ENCODE measurements at places on chromosomes 1 and 21. TPM values are rescaled to one million over a fixed set of nuclear protein-coding genes. Genes with fewer than 3 reads are reported as not detected.

- no peak for DNase-seq
Measured at GRCh38 chr1:47323599-47324031, 9.7 kb upstream of the STIL start.

The TGFB2 gene
- under 0.01 TPM for total RNA-seq

The SDF4 gene
- total RNA-seq = 67.1 TPM

DNA sequence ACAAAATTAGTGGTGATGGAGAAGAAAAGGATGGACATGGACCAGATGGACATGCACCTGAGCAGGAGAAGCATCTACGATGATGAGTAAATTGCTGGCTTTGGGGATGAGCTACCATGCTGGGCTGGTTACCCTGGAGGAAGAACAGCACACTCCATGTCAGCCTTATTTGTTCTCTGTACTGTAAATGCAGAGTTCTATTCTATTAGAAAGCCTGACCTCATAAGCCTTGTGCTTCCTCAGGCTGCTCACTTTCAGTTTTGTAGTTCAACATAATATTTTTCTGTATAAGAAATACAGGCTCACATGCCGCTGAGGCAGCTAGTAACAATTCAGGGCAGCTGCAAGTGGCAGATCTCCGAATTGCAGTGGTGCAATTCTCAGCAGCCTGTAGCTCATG, 249.6 kb downstream of the PLA2G4A start:
- no peak for DNase-seq

GRCh38 chr21:31364253-31364945, 20.3 kb upstream of the TIAM1 start:
- no peak for DNase-seq

- DNase-seq = no peak
Measured at GRCh38 chr1:208159555-208160258, 84.5 kb downstream of the PLXNA2 start.

The GORAB gene
- total RNA-seq = 3.0 TPM

DNA sequence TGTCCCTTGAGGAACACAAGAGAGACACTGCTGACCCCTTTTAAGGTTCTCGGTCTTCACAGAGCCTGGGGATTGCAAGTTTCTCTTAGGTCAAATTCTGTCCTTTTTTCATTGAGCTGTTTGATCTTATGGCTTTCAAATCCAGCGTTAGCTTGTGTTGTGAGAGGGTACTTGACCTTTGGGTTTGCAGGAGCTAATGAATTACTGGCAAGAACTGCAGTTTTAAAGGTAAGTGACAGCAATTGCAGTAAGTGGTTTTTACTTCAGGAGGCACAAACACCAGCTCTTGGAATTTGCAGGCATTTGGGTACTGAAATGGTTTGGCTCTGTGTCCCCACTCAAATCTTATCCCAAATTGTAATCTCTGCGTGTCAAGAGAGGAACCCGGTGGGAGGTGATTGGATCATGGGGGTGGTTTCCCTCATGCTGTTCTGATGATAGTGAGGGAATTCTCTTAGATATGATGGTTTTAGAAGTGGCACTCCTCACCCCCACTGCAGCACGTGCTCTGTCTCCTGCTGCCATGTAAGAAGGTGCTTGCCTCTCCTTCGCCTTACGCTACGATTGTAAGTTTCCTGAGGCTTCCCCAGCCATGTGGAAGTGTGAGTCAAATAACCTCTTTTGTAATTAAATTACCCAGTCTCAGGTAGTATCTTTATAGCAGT, 134.5 kb upstream of the LYPLAL1 start:
- DNase-seq = no peak

The CHAF1B gene
- 2.4 TPM for total RNA-seq

The GBP3 gene
- 21.8 TPM for total RNA-seq

The RGS8 gene
- total RNA-seq = under 0.01 TPM

The SLFNL1 gene
- total RNA-seq = 1.6 TPM

DNA sequence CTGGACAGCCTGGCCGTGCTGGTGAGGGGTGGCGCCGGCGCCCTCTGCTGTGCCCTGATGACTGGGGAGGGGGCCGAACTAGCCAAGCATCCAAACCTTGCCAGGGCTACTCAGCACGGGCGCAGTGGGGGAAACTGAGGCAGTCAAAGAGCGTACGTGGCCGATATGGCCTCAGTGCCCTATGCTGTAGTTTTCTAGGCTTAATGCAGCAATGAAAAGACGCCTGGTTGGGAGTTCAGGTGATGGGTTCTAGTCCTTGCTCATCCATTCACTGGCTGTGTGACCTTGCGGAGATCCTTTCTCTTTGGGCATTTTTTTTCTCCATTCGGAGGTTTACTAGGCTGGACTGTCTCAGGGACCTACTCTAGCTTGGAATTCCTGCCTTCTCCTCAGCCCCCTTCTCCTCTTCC, 822 bp downstream of the MTX1 start:
- DNase-seq = no peak

- DNase-seq = no peak
Measured at GRCh38 chr1:46991083-46991923, 32.2 kb upstream of the CYP4X1 start.

- no peak for DNase-seq
Measured at GRCh38 chr1:216456682-216457081, 33.4 kb upstream of the USH2A start.

The SPRR1B gene
- not detected for total RNA-seq

DNA sequence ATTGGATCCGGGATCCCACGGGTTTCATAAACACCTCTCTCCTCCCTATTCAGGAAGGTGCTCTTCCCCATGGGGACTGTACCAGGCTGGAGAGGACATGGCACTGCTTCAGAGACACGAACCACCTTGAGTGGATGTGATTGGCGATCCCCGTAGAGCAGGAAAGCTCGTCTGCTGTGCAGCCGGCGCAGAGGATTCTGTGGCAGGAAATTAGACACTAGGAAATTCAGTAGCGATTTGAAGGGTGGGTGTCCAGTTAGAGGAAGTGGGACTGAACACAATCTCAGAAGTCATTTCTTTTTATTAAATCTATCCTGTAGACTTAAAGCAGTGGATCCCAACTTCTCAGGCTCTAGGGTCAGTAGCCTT, 767 bp downstream of the PDIK1L start:
- DNase-seq = no peak

DNA sequence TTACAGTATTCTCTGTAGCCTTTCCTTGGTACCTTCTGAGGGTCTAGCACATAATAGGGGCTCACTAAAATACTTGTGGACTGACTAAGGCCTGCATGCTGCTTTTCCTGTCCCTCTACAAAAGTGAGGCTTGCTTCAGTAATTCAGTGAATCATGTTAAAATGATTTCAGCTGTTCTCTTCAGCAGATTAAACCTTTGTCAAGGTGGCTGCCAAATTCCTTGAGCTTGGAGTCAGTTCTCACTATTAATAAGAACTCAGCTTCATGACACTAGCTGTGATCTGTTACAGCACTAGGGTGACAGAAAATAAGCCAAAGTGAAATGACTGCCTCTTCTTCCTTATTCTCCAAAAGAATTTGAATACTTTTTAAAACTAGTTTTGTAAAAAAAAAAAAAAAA, 128.8 kb downstream of the KCNN3 start:
- DNase-seq = no peak

DNA sequence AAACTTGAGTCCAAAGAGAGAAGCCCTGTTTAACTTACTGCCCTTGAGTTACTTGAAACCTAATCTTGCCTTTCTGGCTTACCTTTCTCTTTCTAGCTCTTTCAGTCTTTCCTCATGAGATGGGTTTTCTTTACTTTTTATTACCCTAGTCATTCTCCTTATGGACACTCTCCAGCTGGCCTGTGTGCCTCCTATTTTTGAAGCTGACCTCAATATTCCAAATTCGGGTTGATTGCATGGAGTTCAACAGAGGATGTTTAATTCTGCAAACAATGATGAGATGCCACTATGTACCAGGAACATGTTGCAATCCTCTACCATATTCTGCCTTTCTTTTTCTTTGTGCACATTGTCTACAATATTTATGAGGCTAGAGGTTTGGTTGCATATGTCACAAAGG, 20.7 kb downstream of the DNAJC6 start:
- no peak for DNase-seq

The NKAIN1 gene
- under 0.01 TPM for total RNA-seq

The SLC1A7 gene
- total RNA-seq = not detected

DNA sequence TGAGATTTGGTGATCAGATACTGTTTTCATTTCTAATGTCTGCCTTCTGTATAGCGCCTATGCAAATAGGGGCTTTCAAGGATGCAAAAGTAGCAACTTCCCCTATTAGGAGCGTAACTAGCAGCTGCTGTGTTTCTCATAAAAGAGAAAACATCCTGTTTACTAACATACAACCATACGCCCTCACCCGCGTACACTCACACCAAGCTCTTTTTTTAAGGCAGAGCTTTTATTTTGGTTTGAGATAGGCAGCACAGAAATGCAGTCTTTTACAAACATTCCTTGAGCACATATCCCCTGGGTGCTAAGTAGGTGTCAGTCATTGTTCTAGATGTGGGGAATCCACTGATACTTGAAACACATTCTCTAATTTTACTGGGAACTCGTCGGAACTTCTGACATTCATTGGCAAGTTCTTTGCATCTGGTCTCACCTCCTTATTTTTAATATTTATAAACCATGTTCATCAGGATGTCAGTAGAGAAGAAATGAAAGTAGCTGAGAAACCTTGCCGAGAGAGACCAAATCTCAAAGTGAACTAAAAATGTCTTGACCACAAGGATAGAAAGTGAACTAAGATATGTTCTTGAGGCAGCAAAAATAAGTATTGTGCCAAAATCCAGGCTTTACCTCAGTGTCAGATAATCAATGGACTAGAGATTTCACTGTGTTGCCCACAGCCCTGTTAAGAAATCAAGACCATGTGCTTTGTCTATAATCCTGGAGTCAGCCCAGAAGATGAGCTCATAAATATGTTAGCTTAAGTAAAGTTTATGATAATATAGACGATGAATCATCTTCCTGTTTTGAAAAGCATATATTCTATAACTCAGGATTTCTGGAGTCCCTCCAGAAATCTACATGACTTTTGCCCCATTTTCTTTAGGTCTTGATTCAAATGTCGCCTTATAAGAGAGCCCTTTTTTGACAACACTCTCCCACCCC, 350.9 kb downstream of the ST6GALNAC3 start:
- DNase-seq = no peak

DNA sequence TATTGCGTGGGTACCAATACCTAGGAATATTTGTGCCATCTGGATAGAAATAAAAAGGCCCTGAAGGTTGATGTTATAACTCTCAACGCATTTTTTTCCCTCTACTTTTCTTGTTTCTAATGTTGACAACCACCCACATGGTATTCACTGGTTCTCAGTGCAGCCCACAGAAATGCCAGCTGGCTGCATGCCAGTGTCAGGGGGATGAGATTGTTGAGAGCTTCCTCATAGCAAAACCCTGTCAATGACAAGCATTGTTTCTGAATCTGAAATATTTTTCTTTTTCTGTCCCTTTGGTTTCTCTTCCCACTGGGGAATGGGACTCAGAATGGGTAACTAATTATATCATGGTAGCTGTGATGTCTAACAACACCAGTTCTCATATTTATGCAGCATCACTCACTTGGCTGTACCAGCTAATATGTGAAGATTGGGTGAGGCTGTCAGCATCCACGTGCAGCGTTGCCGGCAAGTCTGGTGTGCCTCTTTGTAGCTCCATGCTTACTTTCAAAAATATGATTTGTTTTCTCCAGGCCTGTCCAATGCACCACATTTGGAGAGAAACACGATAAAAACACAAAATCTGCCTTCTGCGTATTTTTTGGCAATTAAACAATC, 284.6 kb downstream of the PTBP2 start:
- DNase-seq = peak; percentile 1

DNA sequence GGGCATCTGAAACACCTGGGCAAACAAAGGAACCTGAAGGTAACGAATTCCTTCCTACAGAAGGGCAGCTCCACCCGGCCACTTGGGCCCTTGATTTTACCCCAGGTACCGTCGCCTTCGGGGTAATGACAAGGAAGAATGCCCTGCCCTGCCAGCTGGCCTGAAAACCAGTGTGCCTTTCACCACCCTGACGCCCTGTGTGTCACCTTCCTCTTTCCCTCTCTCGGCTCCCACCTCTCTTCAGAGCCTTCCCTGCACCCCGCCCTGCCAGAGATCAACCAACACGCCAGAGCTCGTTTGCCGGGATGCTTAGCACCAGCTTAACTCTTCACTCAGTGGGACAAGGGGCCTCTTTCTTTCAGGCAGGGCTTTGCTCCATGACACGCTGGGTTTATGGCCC, 86.0 kb downstream of the SIM2 start:
- DNase-seq = no peak

The DNASE2B gene
- total RNA-seq = not detected

The C1orf94 gene
- not detected for total RNA-seq

DNA sequence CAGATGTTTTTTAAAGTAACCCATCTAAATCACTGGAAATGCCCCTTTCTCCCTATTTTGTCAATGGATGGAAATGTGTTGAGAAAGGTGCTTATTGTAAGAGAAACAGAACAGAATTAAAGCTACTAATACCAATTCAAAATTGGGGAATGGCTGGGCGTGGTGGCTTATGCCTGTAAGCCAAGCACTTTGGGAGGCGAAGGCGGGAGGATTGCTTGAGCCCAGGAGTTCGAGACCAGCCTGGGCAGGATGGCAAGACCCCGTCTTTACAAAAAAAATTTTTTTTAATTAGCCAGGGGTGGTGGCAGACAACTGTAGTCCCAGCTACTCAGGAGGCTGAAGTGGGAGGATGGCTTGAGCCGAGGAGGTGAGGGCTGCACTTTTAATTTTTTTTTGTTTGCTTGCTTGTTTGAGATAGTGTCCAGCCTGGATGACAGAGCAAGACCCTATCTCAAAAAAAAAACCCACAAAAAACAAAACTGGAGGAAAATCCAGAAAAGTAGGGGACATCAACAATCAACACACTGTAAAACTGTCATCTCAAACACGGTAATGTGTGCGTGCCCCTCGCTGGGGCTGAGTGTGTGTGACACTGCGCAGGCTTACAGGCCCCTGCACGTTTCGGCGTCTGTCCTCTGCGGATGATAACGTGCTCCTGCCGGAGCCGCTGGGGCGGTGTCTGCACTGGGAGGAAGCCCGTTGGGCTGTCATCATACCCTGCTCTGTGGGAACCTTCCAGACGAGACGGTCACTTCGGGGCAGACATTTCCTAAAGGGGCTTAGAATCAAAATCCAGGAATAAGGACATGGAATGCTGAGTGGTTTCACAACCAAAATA, 11.6 kb upstream of the POFUT2 start:
- no peak for DNase-seq

DNA sequence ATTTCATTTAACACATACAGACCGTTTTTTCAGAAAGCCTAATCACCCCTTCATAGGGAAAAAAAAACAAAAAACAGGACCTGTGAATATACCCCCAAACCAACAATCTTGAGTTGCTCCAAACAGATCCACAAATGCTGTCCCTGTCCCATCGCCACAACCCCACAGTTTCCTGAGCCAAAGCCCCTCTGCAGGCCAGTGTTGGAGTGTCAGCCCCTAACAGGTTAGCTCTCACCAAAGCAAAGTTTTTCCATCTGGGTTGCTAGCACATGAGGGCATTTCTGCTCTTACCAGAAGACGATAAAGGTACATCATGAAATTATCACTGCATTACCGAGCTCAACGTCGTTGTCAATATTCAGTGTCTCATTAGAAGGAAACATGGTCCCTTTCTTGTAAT, 40.8 kb downstream of the MCOLN2 start:
- no peak for DNase-seq
